NCI-H345 (cell line): ENCODE measurements at places on chromosomes 5 and 9.

- no peak for DNase-seq
These were observed 41.8 kb downstream of the ENC1 start for GRCh38 chr5:74598731-74599130.

DNA sequence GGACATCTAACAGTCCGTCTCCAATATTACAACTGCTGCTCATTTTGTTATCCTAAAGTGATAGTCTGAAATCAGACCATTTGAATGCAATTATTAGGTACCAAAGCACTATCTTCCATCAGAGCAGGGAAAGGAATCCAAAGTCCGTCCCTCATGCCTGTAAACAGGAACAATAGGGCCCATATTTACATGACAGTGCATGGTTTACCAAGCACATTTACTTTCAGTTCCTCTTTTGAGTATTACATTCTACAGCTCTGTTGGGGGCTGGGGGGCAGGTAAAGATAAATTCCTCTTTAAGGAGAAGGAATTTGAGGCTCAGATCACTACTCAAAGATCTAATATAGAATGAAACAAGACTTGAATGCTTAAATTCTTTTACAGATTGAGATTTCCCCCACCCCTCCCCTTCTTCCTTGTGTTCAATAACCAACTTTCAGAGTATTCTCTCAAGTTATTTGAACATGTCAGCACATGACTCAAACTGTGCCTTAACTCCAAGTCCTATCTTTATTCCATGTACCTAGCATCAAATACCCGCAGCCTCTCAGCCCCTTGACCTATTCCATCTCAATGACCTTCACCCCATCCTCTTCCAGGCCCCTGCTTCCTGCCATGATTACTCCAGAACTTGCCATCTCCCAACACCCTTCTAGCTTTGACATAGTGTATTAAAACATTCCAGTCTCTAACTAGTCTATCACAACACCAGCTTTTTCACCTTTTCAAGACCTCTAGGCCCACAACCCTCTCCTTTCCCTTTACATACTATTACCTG lies 71.0 kb downstream of the BRINP1 start:
- no peak for DNase-seq

GRCh38 chr5:134889335-134889734 lies 15.2 kb downstream of the TXNDC15 start:
- no peak for DNase-seq

- no peak for DNase-seq
These were observed 20.6 kb downstream of the EDIL3 start for GRCh38 chr5:84364043-84364442.

DNA sequence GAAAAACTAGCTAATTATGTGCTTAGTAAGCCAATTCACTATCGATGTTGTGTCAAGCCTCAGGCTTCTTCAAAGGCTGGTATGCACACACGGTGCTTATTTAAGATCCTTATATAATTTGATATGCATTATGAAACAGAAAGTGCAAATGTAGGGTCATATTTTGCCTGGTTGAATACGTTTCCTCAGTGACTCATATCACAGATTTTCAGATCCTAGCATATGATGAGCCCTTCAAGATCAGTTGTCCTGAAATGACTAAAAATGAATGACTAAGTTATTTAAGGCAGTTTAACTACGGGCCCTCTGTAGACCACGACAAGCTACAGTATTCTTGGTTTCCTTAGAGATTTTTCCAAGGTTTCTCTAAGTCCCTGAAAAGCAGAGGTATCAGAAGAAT lies 778.3 kb downstream of the PRELID2 start:
- DNase-seq, result no peak

DNA sequence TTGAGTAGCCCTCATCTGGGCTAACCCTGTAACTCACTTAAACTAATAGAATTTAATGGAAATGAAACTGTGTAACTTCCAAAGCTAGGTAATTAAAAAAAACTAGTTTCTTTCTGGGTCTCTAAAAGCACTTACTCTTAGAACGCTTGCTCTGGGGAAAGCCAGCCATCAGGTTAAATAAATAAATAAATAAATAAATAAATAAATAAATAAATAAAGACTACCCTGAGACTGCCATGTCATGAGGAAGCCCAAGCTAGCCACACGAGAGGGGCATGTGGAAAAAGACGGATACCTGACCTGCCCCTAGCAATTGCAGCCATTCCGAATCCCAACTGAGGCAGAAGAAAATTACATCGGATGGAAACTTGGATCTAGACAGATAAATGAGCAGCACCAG lies 51.3 kb upstream of the FER start:
- DNase-seq, result no peak

DNA sequence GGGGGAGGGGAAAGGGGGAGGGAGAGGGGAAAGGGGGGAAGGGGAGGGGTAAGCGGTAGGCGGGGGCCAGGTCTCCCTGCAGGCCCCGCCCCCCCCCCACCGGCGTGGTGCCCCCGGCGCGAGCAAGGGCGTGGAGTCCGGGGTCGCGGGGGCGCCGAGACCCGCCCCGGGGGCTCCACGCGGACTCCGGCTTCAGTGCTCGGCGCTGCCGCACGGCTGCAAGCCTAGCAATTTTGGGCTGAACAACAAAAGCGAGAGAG lies 10.8 kb downstream of the C9orf50 start:
- no peak for DNase-seq

DNA sequence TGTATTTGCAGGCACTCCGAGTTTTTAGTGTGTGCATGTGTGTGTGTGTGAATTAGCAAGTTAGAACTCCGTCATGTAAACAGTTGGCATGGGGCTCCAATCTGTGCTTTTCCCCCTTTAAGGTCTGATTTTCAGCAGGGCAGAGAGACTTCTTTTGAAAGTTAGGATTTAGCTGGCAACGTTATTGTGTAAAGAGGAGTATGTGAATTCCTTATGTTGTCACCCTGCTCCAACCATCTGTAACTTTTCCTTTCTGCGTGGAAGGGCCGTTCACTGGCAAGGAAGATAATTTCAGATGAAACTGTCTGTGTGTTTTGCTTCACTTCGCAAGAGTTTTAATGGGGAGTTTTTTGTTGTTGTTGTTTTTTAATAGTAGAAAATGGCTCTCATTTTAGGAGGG lies 332 bp downstream of the SGCD start:
- no peak for DNase-seq

GRCh38 chr9:102445181-102445747 lies 549.9 kb upstream of the CYLC2 start:
- DNase-seq, result no peak

GRCh38 chr9:20838218-20838617 lies 154.2 kb downstream of the FOCAD start:
- no peak for DNase-seq

- DNase-seq, result no peak
These were observed 591.0 kb upstream of the DMAC1 start for GRCh38 chr9:8390571-8390970.

DNA sequence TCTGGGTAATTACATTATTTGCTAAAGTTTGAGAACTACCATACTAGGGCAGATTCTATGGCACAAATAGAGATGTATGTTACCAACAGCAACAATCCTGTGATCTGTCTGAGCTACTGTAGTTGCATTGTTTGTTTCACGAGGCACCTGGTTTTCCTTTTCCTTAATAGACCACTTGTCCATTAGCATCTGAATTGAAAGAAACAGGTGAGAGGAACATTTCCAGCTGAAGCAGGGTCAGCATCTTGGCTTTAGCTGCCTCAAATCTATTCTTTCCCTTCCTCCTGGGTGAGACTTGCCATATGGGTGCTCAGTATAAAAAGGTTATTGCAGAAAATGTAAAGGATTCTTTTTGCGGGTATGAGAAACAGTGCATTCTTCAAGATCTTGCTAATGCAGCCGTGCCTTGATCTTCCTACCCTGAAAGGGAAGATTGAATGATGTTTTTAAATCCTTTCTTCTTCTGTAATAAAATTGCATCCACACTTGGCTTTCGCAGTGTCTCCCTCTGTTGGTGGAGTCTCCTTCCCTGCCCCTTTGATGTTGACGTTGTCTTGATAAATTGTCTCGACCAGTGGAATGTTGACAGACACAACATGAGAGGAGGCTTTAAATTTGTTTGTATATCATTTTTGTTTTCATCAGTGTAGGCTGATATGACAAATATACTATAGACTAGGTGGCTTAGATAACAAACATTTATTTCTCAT lies 118.0 kb upstream of the BRINP1 start:
- peak; percentile 9 for DNase-seq

DNA sequence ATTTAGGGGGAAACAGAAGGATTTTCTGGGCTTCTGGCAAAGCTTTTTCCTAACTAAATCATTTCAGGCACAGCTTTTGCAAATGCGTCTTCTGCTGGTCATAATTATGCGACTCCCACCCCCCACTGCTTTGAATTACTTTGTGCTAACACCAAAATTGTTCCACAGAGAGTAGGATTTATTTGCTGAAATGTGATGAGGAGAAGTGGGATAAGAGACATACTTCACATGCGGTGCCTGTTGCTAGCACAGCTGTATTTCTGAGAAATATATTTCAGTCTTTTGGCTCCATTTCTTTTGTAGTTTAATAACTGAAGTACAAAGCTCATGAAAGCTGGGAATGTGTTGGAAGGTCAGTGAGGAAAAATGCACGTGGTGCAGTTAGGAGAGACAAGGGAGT lies 83.2 kb upstream of the TAS2R1 start:
- no peak for DNase-seq

DNA sequence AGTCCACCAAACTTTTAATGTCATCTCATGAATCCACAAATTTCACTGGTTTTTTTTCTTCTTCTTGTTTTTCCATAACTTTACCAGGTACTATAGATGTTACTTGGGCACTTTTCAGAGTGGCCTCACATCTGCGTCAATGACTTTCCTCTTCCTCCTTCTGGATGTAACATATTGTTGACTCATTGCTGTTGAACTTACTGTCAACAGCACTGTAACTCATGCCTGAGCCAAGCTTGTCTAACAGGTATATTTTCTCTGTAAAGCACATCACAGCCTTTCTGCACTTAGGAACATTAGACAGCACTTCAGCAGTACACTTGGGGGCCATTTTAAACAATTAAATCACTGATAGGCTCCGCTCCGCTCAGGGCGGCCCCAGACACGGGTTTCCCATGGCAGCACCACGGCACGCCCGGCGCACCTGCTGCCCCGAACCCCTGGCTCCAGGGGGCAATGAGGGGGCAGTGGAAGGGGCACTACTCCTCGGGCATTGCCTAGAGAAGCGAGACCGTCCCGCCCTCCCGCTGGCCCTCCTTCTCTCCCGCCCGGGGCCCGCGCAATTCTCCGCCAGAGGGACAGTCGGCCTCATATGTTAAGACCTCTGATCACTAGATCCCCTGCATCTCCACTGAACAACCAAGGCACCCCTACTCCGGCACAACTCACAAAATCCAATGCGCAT lies 41.9 kb upstream of the SPATA31C2 start:
- no peak for DNase-seq

- no peak for DNase-seq
These were observed 28.8 kb downstream of the CNTFR start for GRCh38 chr9:34560599-34561214.

GRCh38 chr5:105934171-105934570 lies 1736.6 kb downstream of the EFNA5 start:
- no peak for DNase-seq

DNA sequence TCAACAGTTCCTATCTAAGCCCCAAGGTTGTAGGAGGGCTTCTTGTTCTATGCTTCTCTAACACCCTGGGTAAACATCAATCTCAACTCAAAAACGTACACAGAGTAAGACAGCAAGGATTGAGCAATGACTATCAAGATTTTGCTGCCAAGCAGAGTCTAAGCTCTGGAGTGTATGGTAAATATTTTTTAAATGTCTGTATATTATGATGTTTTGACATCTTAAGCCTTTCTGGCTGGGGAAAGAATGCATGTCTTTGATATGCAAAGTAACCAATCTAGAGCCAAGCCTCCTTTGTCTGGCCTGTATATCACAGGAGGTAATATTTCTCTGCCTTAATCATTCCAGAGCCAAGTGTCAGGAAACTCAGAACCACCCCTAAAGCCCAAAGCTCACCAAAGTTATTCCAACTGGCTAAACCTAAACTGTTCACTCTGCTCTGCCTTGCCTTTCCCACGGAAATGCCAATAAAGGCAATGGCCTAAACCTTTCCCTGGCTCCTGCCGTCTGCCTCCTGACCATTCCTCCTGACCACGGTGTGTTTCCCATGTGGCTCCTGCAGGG lies 45.2 kb downstream of the YIPF5 start:
- no peak for DNase-seq

DNA sequence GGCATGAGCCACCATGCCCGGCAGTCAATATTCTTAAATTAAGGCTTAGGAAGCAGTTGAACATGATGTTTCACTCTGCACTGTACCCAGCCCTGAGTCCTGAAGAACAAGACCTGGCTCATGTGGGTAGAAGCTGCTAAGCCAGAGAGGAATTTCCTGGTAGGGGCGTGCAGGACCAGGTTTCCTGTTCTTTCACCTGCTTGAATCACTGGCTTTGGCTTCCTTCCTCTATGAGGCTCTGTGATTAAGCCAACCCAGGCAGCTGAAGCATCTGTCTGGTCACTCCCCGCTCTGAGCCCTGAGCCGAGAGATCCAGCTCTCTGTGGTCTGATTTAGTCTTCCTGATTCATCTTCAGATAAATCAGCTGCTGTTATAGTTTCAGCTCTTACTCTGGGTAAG lies 29.1 kb downstream of the CFAP77 start:
- DNase-seq, result no peak

GRCh38 chr5:158212917-158213316 lies 354.0 kb upstream of the CLINT1 start:
- no peak for DNase-seq

GRCh38 chr5:158154226-158155005 lies 295.5 kb upstream of the CLINT1 start:
- no peak for DNase-seq

DNA sequence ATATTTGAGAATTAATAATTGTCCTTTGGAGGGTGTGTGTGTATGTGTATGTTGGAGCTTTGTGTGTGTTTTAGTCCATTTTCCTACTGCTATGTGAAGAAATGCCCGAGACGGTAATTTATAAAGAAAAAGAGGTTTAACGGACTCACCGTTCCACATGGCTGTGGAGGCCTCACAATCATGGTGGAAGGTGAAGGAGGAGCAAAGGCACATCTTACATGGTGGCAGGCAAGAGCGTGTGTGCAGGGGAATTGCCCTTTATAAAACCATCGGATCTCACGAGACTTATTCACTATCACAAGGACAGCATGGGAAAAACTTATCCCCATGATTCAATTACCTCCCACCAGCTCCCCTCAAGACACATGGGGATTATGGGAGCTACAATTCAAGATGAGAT lies 44.1 kb downstream of the TMC1 start:
- DNase-seq, result no peak

DNA sequence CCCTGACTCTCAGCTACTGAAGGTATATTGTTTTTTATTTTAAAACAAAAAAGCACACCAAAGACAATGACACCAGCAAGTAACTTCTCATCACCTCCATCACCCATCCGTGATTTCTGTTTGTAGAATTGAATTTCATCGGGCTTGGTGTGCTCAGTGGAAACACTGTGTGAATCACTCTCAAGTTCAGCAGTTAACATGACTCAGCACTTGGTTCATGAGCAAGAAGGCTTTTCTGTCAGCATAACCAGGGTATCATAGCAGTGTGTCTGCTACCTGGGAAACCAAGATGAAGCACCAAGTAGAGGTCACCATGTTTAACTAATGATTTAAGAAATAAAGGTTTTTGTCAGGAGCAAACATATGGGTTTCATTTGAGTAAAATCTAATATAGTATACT lies 123.7 kb downstream of the INSYN2B start:
- DNase-seq, result no peak
